ENCODE measurements at places on chromosomes 2 and 18.

DNA sequence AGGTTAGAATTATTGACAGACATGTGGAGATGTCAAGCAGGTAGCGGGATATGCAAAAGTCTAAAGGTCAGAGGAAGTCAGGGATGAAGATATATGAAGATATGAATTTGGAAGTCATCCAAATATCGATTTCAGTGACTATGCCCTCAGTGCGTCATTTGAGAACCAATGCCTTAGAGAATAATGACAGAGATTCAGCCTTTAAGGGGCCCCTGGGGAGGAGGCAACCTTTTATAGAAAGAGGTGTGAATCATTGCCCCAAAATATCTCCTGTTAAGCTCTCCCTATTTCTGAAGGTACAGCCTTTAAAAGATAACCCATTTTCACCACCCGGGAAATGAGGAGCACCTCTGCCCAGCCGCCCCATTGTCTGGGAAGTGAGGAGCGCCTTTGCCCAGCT lies 223.4 kb downstream of the NCKAP5 start:
- DNase-seq: no peak

- DNase-seq: no peak
Measured at GRCh38 chr2:177466337-177467195, 74.0 kb downstream of the AGPS start.

DNA sequence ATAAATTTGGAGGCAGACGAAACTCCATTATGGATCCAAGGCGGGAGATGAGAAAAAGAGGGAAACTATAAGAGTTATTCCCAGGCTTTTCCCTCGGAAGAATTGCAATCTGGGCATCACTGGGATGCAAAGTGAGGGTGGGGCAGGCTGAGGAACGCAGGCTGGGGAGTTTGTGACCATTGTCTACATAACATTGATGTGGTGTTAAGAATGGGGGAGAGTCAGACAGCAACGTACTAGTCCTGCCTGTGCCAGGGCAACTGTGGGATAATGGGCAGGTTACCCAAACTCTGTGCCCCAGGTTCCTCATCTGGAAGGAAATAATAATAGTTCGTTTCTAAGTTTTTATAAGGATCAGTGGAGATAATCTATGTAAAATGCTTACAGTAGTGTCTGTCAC lies 84.4 kb upstream of the SIX2 start:
- no peak for DNase-seq

GRCh38 chr2:16890081-16890480 lies 224.4 kb upstream of the CYRIA start:
- DNase-seq: no peak

DNA sequence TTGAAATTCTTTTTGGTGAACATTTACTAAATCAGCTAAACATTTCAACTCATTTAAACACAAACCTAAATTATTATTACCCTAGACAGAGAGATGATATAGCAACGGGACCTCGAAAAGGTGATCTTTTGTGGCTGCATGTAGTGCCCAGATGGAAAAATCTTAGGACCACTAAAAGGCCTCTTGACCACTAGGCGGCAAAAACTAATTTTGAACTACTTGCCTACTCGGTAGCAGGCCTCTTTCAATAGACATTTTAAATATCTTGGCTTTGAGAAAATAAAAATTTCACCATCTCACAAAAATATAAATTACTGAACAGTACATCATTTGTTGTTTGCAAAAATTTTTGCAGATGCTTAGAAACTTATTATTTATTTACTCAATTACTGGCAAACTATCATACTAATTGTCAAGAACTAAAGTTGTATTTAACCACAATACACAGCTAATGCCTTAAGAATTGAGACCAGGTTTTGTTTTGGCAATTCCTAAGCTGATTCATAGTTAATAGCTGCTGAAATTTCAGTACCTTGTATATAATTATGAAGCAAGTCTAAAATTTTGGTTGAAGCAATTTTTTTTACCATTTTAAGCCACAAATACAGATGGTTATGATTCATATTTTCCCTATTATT lies 9.4 kb downstream of the COL3A1 start:
- DNase-seq: no peak

DNA sequence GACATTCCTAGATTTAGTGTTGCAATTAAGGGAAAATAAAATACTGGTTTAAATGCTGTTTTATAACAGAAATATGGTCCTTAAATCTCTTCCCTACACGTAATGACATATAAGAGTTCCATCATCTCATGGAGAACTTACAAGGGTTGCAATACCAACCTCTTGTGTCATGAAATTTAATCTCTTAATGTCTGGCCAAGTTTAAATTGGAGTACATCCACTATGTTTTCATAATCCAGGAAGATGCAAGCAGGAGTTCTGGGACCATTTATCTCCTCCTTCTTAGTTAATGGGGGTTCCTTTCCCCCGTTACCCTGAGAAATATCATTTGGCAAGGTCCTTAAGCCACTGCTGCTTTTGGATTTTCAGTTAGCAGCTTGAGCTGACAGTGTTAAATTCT lies 126.0 kb upstream of the ACVR2A start:
- no peak for DNase-seq

DNA sequence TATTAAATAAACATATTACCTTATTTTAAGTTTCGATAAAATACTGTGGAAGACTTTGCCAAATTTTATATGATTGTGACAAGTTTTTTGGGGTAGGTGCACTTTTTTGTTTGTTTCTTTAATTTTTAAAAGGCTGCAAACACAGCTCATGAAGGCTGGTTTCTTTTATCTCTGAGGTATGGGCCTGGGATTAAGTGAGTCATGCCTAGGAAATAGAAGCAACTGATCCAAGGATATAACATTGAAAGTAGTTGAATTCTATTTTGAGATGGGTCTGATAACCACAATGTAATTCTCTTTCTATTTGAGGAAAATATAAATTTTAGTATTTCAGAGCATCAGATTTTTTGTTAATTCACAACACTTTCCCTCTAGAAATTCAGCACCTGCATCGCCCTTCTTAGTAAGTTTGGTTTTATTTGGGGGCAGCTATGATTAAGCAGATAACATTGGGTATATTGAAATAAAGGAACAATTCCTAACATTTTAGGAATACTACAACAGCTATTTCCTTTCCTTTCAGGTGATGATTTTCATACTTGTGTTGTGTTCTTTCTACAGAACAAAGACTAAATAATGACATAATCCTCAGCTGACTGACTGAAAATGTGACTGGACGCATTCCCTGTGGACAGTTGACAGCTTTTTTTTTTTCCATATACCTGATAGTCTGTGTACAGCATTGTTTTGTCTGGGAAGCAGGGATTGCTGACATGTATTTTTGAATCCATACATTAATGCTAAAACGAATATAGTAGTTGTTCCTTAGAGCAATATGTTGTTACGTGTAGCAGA lies 16.8 kb downstream of the RBM45 start:
- no peak for DNase-seq

GRCh38 chr2:172821370-172822338 lies 86.0 kb downstream of the RAPGEF4 start:
- no peak for DNase-seq

GRCh38 chr18:35267161-35267651 lies 22.8 kb downstream of the ZSCAN30 start:
- DNase-seq: peak; percentile 61

GRCh38 chr2:178234648-178235047 lies 40.3 kb downstream of the OSBPL6 start:
- no peak for DNase-seq

DNA sequence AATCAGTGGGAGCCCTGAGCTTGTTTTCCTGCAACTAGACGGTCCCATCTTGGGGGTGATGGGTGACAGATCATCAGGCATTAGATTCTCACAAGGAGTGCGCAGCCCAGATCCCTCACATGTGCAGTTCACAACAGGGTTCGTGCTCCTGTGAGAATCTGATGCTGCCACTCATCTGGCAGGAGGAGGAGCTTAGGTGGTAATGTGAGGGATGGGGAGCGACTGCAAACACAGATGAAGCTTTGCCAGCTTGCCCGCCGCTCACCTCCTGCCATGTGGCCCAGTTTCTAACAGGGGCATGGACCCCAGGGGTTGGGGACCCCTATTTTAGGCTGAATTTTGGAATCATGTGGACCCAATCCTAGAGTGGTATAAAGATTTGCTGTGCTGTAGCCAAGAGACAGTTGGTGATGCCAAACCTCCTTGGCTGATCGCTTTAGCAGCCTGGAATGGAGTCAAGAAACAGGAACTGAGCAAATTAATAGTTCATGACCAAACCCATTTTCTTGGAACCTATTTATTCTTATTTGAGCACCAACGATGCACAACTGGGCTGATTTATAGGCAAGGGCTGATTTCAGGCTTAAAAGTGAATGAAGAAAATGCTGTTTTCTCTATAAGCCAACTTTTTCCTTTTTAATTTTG lies 25.7 kb downstream of the LPIN1 start:
- no peak for DNase-seq
